ENCODE measurements at places on chromosomes 12 and 14.

GRCh38 chr12:56212361-56212760, 9.4 kb downstream of the RNF41 start:
- DNase-seq, result no peak

- DNase-seq, result no peak
Observed at GRCh38 chr12:59093073-59093772, 172.9 kb upstream of the LRIG3 start.

DNA sequence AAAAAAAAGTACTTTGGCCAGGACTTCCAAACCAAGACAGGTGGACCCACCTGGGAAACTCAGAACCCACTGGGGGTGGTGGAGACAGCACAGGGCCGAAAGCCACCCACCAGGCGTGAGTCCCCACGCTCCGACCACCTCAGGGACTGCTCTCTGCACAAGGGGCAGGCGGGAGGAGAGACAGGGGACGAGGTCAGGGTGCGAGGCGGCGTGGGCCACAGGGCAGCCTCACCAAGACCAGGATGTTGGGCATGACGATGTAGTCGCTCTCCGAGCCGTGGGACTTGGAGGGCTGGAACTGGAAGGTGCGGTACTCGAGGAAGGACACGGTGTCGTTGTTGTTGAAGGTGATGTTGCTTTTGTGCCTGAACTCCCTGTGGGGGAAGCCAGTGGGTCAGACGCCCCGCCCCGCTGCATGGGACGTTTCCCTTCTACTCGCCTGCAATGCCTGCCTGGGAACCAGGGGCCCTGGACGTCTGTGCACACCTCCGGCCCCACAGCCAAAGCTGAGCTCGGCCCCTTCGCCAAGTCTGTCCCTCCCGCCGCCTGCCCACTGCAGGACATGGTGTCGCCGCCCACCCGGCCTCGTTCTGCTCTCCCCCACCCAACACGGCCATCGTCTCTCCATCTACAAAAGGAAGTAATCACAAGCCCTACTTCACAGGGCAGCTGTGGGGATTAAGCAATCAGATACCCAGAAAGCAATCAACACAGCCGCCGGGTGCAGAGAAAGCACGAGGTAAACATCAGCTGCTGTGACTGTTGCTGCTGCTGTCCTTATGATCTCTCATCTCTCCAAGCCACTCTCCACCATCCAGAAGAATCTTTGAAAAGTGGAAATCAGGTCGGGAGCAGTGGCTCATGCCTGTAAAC, 48.7 kb downstream of the SCARB1 start:
- DNase-seq, result no peak

DNA sequence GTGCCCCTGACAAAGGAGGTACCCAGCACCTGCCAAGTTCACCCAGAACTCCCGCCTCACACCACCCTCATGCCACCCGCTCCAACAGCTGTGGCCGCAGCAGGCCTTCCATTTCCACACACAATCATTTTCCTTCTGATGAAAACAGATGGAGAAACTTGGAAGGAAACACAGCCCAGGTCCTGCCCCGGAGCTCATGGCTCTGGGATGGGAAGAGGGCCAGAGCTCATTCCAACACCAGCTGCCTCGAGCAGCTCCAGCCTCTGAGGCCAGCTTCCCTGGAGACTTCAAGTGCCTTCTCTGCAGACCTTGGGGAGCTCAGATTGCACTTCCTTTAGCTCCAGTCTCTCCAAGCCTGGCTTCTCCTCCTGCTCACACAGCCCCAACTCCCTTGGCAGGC, 55.1 kb upstream of the CMKLR1 start:
- DNase-seq, result no peak

DNA sequence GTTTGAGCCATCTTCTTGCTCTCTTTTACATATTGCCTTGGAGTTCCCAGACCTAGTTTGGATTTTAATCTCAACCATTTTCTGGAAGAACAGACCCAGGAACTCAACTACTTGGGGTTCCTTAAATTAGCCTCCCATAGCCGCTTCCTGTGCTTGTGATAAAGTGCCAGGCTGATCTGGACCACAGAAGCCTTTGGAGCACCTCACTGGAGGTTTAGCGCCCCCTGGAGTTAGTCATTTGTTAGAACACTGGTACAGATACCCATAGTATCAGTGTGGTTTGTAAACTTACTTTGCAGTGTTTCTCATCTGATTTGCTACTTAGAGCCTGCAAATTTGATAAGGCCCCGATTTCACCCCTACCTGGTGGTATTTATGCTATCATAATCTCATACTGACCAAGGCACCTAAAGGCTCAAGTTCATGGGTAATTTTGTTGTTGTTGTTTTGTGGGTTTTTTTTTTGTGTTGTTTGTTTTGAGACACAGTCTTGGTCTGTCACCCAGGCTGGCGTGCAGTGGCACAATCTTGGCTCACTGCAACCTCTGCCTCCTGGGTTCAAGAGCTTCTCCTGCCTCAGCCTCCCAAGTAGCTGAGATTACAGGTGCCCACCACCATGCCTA, 3.7 kb downstream of the UNC119B start:
- peak; percentile 86 for DNase-seq

DNA sequence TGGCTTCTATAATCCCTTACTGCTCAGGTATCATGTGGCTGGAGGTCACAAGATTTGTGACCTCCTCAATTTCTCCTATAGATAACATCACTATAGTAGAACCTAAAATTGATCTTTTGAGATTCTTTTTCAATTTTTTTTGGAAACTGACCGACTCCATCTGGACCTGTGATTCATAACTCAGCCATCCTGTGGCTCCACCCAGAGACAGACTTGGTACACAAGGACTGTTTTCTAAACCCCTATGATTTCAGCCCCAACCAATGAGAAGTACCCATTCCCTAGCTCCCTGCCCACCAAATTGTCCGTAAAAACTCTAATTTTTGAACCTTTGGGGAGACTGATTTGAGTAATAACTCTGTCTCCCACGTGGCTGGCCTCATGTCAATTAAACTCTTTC, 148.9 kb downstream of the SYT10 start:
- no peak for DNase-seq

GRCh38 chr14:100018482-100018881, 46.7 kb upstream of the EVL start:
- no peak for DNase-seq

GRCh38 chr12:106975993-106976658, 10.8 kb downstream of the MTERF2 start:
- DNase-seq, result no peak

DNA sequence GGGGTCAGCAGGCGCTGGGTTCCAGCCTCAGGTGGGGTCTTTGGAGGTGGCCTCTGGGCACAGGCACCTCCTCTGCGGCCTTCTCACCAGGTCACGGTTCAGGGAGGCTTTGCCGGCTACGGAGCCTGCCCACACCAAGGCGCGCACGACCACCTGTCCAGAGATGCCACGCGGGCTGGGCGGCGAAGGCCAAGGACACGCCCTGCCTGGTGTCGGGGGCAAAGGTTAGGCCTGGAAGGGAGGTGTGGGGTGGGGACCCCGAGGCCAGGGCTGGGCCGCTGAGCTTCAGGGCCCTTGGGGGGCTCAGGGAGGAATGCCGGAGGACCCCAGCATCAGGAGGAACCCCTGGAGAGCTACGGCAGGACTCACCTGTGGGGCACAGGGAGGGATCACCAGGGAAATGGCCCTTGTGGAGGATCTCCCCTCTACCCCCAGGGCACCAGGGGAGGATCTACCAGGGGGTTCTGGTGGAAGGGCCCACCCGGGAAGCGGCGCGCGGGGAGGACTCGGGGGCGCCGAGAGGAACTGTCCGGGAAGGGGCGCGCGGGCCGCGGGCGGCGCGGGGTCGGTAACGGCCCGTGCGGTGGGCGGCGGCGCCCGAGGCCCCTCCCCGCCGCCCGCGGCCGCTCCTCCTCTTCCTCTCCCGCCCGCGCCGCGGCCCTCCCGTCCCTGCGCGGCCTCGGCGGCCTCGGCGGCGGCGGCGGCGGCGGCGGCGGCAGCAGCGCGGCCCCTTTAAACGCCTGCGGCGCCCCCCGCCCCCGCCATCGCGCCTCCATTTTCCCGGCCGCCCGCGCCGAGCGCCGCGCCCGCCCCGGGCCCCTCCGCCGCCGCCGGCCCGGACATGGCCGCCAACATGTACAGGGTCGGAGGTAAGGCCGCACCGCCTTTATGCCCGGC, at the start of gene MTA1:
Gene MTA1, plus strand, starts transcription at position 633 of the 897 bp plus-strand sequence. Its CDS starts 209 bp downstream, at position 842.
- peak; percentile 44 for DNase-seq
